ENCODE measurements at places on chromosomes 2 and 18.

- DNase-seq: no peak
Measured at GRCh38 chr2:106208874-106209273, 14.8 kb upstream of the UXS1 start.

GRCh38 chr2:3703236-3703756 lies at the start of gene DCDC2C:
Gene DCDC2C (plus strand): TSS chr2:3703575. CDS start chr2:3703752, 177 bp downstream.
- DNase-seq: no peak

DNA sequence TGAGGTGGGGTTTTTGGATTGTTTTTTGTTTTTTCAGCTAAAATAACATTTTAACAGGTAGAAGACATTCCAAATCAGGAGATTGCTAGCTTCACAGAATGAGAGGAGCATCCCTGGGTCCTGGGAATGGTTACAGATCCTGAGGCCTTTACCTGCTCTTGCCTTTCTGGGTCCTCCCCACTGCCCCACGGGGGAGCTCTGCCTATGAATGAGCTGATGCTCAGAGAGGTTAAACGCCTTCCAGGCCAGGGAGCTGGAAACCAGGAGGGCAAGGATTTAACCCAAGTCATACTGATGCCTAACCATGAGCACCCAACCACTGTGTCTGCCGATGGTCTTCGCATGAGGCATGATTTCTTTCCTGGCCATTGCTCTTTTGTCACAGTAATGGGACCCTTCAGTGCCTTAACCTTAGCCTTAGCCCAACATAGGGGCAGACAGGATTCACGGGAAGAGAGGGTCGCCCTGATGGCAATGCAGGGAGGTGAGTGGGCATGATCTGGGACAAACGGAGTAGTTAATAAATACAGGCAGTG lies 16.1 kb downstream of the MOCOS start:
- no peak for DNase-seq

- peak; percentile 92 for DNase-seq
Measured at GRCh38 chr2:64831134-64831976, 157.8 kb upstream of the SLC1A4 start.

DNA sequence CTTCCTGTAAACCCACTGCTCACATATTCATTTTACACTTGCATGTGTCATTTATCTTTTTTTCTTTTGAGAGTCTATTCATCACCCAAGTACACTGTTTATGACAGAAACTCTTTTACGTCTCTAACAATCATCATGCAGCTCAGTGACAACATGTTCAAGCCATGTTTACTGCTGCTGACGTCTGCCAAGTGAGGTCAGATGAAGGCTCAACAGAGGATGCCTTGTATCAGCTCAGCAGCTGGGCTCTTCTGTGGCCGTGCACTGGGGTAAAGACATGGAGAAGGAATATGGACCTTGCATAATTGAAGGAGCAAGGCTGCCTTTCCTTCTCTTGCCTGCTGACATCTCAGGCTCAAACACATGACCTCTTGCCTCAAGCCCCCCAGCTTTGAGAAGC lies 99.6 kb downstream of the ADD2 start:
- DNase-seq: no peak

DNA sequence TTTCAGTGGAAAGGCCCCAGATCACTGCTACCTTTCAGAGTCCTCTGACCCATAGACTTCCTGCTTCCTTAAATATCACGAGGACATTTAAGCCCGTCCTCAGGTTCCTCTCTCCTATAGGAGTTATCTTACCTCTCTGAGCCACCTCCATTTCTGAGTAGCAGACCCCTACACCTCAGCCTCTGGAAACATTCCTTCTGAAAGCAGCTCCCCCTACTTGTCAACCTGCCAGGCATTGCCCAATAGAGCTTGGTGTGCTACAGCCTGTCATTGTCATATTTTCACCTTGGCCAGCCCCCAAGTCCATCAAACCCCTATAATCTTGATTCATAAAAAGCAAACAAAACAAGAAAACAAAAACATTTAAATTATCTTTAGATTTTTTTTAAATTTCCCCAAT lies 717.9 kb upstream of the SLC8A1 start:
- no peak for DNase-seq

GRCh38 chr18:65968239-65969004 lies 217.6 kb downstream of the CDH7 start:
- no peak for DNase-seq

DNA sequence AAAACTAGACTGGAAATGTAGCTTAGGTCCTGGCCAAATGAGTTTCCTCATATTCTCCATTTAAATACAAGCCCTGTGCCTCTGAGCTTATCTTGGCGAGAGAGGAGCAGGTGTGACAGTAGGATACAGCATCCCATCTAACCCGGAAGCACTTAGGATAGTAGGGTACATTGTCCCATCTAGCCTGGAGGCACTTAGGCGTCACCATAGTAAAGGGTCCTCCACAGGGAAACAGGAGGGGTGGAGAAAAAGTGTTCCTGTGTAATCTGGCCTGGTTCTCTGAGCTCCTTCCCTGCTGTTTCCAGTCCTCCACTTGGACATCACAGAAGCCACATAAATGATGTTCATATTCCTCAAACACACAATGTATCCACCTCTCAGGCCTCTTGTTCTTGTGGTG lies 301.4 kb downstream of the GALR1 start:
- DNase-seq: no peak

DNA sequence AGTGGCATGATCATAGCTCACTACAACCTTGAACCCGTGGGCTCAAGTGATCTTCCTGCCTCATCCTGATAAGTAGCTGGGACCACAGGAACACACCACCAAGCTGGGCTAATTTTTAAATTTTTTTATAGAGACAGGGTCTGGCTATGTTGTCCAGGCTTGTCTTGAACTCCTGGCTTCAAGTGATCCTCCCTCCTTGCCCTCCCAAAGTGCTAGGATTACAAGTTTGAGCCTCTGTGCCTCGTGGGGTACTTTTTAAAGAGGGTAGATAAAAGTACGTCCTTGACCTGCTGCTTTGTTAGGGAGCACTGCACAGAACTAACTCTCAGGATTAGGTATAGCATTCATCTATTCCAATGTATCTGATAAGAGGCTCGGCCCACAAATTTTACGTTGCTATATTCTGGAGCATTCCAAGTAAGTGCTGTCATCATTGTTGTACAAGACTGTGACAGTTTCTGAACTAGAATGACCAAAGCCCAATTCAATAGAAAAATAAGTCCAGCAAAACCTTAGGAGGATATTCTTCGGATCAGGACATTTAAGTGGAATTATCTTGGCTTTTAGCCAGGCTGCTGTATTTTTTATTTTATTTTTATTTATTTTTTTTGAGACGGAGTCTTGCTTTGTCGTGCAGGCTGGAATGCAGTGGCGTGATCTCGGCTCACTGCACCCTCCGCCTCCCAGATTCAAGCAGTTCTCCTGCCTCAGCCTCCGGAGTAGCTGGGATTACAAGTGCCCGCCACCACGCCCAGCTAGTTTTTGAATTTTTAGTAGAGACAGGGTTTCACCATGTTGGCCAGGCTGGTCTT lies 4.1 kb downstream of the MTCL1 start:
- no peak for DNase-seq

DNA sequence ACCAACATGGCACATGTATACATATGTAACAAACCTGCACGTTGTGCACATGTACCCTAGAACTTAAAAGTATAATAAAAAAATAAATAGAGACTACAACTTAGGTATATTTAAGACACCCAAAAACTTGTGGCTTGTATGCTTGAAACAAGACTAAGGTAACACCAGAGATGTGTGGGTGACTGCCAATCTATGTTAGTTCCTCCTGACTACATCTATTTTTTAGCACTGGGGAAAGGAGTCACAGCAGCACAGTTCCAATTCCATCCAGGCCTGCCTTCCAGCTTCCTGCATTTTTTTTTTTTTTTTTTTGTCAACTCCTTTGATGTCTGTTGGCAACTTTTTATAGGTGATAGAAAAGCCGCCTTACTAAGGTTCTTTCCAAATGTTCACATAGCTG lies 18.2 kb downstream of the C2orf69 start:
- DNase-seq: no peak

DNA sequence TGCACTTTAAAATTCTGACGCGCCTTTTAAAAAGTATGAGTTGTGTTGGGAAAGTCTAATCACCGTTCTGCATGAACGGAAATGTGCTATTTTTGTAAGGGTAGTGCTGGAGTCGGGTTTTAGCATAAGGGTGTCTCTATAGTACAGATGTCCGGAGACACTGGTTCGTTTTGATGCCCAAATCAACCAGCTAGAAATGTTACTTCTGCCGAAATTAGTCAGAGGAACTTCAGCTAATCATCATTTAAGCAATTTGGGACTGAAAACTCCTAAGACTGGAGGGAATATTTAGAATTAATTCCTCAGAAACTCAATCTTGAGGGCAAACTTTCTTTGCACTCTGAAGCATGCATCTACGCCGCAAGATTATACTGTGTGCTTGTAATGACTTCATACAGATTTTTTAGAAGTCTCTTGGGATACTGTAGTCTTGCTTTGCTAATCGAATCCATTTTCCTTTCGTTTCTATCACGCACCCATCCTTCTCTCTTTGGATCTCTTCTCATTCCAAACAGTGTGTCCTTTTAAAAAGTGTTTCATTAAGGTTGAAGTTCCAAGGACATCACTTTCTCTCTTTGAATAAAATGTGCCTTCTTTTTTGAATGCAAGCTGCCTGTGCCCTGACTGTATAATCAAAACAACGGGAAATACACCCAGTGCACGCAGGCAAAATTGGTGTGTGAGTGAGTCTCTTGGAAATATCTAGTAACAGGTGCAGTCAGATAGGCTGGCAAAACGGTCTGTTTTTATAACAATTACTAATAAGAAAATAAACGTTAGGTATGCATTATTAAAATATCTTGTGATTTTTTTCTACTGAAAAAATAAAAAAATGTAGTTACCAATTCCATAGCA lies 270.9 kb upstream of the TCF4 start:
- no peak for DNase-seq

GRCh38 chr18:77201506-77201905 lies 48.1 kb upstream of the GALR1 start:
- DNase-seq: no peak

GRCh38 chr2:73297586-73297985 lies 4.2 kb upstream of the EGR4 start:
- no peak for DNase-seq

DNA sequence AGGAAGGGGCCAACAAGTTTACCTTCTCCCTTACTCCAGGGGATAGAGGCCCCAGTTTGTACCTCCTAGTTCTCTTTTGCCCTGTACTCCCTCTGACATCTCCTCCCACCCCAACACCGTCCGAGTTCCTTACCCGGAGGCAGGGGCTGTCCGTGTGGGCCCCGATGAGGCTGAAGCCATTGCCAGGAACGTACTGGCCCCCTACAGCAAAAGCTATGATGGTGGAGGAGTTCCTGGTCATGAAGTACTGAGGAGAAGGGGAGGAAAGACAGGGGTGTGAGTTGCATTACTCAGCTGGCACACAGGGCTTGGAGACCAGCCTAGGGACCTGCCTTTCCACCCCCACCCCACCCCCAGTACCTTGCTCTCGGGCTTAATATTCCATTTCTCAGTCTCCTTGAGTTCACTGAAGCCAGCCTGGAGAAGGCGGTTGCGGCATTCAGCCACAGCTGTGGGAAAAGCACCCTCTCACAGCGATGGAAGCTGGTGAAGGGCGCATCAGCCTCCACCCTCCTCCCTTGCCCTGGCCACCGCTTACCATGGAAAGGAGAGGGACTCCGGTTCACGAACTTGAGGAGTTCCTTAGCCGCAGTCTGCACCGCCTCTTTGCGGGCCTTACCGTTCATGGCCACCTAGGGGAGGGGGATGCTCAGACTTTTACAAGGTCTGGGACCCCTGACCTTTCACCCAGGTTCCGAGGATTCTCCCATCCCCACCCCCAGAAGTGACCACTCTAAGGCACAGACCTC lies 1.0 kb downstream of the DNPEP start:
- peak; percentile 39 for DNase-seq

DNA sequence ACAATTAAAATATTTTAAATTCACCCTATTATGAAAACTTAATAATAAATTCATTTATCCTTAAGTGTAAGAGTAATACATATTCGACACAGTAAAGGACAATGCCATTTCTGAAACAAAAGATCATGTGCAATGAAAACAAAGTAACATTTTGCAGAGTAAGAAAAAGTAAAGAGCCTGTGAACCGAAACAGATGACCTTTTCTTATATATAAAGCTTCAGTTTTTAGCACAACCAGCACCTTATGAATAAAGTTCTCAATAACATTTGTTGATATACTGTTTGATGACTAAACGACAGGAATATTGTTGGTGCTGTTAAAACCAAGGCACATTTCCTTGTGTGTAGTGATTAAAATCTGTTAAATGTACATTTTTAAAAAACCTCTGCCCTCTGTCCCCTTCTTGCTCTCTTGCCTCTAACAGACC lies 1.5 kb downstream of the PELI1 start:
- DNase-seq: no peak

GRCh38 chr18:5986257-5986931 lies 91.1 kb upstream of the TMEM200C start:
- DNase-seq: no peak

DNA sequence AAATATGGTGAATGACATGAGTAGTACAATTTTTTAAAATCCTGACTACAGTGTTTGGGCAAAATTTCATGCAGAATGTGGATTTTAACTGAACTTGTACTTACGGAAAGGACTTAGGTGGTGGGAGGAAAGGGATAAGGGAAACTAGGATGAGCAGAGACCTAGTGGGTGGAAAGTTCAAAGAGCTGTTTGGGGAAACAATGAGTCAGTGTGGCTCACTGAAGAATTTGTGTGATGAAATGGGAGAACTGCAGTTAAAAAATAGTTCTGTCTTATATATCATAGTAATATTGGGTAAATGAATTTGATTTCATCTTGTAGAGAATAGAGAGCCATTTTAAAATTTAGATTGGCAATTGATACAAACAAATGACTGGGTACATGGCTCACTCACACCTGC lies 220.1 kb upstream of the CTAGE1 start:
- DNase-seq: no peak

- DNase-seq: no peak
Measured at GRCh38 chr18:58966005-58966677, 101.5 kb downstream of the ZNF532 start.

GRCh38 chr2:111121028-111121827 lies 514 bp downstream of the BCL2L11 start:
- peak; percentile 72 for DNase-seq

DNA sequence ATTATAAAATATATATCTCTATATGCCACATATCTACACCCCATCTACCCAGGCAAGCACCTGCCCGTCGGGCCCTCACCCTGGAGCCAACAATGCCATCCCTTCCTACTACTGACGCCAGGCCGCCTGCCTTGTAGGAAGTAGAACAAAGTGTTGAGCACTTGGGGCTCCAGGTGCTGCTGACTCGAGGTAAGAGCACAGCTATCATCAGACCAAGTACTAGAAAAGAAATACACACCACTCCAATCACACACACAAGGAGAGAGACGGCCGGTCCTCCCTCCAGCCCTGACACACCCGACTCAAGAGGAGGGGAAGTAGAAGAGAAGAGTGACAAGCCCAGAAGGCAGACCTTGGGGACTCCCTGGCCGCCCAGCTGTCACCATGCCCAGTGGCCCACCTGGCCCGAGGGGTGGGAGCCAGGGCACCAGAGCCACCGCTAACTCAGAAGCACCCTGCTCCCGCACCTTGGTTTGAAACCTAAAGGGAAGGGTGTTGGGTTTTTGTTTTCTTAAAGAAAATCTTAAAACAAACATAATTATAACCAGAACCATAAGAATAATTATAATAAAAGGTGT lies 64.0 kb upstream of the POMC start:
- no peak for DNase-seq

GRCh38 chr2:186980787-186981550 lies 132.0 kb upstream of the ZSWIM2 start:
- no peak for DNase-seq

GRCh38 chr2:239919774-239920692 lies 105.1 kb downstream of the NDUFA10 start:
- DNase-seq: no peak

- peak; percentile 37 for DNase-seq
Measured at GRCh38 chr2:109144271-109144670, 15.3 kb downstream of the SH3RF3 start.
